ENCODE measurements at places on chromosomes 4 and X.

DNA sequence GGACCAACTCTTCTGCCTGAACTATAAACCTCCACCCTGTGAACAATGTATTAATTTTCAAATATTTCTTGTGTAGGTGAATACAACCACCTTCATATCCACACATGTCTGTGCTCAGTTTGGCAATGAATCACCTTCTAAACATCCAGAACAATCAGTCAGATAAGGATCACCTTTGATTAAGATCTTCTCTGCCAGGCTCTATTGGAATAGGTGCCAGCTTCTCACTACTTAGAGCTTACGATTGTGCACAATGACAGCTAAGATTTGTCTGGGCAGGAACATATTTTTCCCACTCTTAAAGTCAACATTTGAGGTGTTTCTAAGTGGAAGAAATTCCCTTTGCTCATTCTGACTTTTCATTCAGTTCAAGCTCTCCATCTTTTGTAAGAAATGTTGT, 237.2 kb downstream of the IL1RAPL2 start:
- DNase-seq = no peak

DNA sequence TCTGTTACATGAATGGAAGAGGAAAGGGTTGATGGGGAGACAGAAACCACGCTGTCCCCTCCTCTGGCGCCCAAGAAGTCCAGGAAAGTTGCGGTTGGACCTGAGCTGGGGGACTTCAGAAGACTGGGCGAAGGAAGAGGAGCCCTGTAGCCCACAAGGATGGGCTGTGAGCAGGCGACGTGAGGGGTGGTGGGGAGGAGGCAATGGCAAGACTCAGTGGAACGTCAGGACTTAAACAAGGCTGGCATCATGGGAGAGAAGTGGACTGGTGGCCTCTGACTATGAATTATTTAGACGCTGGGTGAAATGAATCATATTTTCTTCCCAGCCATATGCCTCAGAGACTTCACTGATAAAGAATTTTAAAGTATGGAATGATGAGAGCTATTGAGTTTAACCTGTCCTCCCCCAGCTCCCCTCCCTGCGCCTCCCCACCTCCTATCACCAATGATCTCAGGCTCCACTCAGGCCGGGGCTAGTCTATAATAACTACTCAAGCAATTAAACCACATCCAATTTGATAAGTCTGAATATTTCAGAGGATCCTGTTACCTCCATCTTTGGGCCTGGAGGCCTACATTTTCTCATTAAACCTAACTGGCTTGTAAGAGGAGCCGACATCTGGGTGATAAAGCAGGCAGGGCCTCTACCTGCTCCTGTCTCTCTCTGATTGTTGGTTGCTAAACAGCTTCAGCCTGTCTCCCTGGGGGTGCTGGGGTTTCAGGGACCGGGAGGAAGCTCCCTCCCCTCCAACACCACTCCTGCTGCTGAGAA, 63.6 kb downstream of the SMIM20 start:
- DNase-seq = no peak

DNA sequence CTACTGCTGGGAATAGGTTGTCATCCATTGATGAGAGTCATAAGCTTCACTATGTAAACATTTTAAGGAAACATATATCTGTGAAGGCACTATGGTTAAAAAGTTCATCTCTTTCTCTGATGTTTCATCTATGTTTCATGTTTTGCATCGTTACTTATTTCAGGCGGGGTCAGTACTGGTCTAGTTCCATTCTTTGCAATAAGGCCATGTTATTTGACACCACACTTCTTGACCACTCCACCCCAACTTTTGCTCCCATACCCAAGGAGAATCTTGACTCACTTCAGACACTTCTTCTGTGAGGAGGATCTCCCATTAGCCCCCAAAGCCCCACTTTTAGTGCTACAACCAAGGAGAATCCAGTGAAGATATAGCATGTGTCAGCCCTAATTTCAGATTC, 119.4 kb downstream of the GRIA3 start:
- no peak for DNase-seq

DNA sequence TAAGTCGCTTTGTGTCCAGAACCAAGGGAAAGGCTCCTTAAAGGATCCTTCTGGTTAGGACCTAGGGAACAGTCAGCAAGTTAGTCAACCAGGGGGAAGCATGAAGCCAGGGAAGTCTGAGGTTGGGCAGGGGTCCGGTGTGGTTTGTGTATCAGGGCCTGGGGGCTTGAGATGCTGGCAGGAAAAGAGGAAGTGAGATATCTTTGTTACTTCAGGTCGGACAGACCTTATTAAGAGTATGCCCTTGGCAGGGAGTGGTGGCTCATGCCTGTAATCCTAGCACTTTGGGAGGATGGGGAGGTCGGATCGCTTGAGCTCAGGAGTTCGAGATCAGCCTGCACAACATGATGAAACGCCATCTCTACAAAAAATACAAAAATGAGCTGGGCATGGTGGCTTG, 52.3 kb upstream of the TRPC5OS start:
- DNase-seq = no peak

- no peak for DNase-seq
Measured at GRCh38 chr4:100819505-100819904, 301.7 kb upstream of the EMCN start.

GRCh38 chr4:74623041-74623440, 171.3 kb downstream of the BTC start:
- DNase-seq = no peak

GRCh38 chr4:156824451-156825060, 147.0 kb downstream of the PDGFC start:
- no peak for DNase-seq

DNA sequence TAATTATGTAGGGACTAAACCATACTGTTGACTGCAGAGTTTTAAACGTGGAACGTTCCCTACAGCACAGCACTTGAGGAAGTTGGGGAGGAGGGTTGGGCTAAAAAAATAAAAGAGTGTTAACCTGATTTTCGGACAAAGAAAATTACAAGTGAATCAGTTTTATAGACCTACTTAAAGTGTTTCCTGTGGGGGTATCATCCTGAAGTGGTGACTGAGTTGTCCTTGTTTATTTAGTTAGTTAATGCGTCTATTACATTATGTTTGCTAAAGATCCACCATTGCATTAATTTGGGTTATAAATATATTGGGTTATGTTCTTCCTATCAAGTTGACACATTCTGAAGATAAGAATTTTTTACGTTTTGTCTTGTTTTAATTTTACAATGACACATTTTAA, 14.7 kb downstream of the UNC5C start:
- no peak for DNase-seq

GRCh38 chrX:135596495-135596894, 76.0 kb downstream of the INTS6L start:
- peak; percentile 63 for DNase-seq

- DNase-seq = no peak
Measured at GRCh38 chr4:122665161-122665929, 44.5 kb upstream of the IL21 start.

- DNase-seq = no peak
Measured at GRCh38 chr4:150098214-150098613, 20.0 kb downstream of the DCLK2 start.

DNA sequence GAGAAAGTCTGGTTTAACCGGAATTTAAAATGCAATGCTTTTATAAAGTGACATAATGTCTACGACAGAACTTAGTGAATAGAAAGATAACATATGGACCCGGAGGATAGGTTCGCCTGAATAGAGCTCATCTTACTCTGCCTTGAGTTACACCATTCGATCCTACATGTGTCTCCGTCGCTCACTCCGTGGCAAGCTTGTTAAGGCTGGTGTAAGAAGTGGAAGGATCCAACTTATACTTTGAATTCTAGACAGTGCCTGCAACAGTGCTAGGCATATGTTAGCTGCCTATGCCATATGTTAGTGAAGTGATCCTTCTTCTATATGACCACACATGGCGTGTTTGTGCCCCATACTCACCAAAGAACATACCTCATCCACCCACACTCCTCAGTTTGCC, 50.9 kb downstream of the SEL1L3 start:
- no peak for DNase-seq

- no peak for DNase-seq
Measured at GRCh38 chrX:9707306-9708033, 58.2 kb downstream of the GPR143 start.

DNA sequence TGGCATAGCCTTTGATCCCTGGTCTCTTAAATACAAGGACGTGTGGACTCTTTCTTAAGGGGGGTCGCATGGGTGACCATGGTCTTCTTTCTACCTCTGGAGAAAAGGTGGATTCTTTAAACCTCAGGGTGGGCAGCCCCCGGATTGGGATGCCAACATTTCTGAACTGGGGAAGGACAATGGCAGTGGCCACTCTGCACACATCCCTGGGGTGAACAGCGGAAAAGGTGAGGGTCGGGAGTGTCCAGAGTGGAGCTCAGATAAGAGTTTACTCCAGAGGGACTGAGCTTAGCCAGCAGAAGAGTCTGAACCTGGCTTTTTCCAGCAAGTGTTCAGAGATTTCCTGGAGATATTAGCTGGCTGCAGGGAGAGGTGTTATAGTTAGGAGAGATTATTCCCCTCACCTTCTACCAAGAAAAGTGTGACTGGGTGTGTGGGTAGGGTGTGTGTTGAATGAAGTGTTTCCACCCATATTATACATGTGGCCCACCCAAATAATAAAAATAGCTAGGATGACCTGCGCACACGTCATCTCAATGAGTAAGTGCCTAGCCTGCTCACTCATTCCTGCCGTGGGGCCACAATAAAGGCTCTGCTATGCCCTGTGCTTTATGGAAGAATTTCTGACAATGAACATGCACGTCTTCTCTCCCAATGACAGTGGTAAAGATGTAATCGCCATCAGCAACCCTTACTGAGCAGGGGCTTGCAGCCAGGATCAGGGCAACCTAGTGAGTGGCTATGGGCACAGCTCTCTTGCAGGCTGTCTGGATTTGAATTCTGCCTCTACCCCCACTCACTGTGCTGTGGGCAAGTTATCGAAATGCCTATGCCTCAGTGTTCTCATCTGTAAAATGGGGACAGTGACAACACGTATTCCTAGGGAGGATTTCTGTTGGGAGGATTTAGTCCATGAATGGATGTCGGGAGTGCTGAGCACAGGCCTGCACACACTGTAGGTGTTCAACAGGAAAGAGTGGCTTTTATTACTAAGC, 76.6 kb downstream of the SLC2A9 start:
- DNase-seq = no peak

DNA sequence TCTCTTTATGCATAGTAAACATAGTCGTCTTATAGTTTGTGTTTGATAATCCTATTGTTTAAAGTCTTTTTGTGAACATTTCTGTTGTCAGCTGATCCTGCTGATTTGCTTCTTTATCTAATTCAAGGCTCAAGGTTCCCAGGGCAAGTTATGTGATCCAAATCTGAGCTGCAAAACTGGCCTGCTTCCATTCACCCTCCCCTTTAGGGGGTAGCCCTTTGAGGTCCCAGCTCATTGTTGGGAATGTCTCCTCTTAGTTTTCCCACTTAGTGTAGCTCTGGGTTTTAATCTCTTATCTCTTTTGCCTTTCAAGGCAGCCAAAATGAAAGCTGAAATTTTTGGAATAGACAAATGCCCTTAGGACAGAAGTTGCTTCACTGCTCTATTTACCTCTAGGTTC, 40.2 kb upstream of the MAGED1 start:
- no peak for DNase-seq

GRCh38 chrX:69185886-69186285, 20.6 kb upstream of the PJA1 start:
- no peak for DNase-seq

DNA sequence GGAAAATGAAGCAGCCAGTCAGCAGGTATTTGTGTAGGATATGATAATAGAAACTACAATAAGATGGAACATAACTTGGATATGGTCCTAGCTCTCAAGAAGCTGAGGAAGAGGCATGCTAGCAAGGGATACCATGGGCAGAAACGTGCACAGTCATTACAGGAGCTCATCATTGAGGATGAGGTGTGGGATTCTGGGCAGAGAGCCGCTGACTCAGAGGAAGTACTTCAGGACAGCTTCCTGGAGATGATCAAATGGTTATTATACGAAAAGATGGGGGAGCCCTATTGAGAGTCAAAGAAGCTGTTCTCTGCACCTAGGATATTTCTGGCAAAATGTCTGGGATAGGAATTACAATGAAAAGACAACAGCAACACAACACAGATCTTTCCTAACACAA, 116.0 kb upstream of the PDE5A start:
- DNase-seq = no peak

GRCh38 chr4:128338634-128339355, 51.2 kb upstream of the PGRMC2 start:
- no peak for DNase-seq

GRCh38 chr4:40515398-40516293, 114.0 kb downstream of the RBM47 start:
- no peak for DNase-seq

GRCh38 chrX:56744996-56745395, 16.0 kb downstream of the NBDY start:
- DNase-seq = no peak

Measured in Right ventricle myocardium inferior (tissue), 1 donor.